ENCODE measurements at places on chromosomes 2 and 18.
A peak's percentile ranks its signal among the peaks of the same experiment; 100 is the strongest.

DNA sequence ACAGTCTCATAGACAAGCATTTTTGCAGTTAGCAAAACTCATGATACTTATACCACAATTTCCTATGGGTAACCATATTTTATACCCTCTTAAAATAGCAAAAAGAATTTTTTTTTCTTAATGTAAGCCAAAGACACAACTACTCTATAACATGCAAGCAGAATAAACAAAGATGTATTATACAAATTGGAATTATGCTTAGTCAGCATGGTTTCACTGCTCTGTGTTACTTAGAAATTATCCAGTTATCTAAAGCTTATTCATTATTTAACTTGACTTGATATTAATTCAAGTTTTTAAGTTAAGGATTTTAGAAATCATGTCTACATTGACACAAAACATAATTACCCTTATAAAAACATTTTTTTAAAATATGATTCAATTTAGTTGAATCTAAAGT, 449.8 kb upstream of the CDH2 start:
- DNase-seq: no peak

GRCh38 chr2:1835581-1836201, 91.4 kb upstream of the PXDN start:
- DNase-seq: no peak

DNA sequence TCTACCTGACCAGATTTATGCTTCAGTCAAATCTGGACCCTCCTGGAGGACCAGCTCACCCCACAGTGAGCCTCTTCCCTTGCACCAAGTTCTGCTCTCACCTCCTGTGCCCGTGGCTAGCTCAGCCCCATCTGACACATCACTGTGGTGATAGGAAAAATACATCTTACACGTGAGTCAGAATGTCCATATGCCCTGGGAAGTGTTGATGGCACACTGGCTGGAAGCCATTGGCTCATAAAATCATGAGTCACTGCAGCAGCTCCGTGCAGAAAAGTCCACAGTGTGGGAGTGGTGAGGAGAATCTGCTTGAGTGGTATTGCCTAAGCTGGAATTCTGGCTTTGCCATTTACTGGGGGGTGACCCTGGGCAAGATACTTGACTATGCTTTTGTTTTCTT, 42.6 kb upstream of the RAPGEF4 start:
- no peak for DNase-seq

DNA sequence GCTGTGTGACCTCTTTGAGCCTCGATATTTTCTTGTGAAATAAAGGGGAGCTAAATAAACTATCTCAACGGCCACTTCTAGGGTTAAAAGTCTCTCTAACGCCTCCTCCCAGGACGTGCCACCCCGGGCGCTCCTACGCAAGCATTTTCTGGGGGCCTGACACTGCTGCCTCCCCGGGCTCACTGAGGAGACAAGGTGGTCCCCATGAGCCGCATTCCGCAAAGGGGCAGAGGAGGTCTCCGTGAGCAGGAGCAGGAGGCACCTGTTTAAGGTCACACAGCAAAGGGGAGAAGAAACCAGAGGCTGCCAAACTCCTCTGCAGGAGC, 913 bp upstream of the WNT10A start:
- no peak for DNase-seq

DNA sequence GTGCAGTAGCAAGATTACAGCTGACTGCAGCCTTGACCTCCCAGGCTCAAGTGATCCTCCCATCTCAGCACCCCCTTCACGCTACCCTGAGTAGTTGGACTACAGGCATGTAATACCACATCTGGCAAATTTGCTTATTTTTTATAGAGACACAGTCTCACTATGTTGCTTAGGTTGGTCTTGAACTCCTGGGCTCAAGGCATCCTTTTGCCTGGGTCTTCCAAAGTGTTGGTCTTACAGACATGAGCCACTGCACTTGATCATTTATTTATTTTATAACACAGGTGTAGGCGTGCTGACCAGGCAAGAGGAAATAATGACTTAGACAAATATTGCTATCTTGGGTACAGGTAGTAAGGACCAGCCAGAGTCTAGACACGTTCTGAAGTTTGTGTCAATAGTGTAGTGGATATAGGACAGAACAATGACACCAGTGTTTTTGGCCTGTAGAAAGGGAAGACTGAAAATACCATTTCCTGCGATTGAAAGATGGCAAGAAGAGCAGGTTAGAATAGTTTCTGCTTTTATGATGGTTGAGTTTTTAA, 71.0 kb upstream of the THUMPD2 start:
- DNase-seq: no peak

DNA sequence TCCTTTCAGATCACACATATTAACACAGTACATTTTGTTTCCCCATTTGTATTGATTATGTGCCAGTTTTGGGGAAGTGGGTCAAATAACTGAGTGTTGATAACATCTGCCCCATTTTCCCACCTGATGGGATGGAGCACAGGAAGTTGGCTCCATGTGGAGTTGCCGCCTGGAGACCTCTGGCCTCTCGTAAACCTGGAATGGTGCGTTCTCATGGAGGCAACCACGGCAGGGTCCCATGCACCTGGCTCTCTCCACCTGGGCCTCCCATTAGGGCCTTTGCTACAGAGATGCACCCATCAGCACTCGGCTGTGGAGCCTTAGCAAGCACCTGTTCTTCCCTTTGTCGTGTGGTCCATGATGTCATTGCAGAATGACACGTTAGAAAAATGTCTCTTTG, 130.6 kb downstream of the MBP start:
- DNase-seq: no peak

DNA sequence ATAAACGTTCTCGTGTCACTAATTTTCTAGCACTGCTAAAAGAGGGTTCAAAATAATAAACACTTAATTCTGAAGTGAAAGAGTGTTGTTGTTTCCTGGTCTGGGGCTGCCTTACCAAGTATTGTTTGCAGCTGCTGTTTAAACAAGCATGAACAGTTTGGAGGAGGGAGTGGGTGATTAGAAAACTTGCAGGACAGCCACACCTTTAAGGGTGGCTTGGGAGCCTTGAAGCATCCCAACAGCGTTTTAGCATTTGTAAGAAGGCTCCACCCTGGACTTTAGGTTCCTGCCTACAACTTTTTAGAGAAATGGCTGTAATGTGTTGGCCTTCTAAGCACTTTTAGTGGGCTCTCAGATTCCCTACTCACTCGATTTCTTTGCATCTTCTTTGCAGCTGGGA, 371.6 kb downstream of the TGIF1 start:
- DNase-seq: no peak

DNA sequence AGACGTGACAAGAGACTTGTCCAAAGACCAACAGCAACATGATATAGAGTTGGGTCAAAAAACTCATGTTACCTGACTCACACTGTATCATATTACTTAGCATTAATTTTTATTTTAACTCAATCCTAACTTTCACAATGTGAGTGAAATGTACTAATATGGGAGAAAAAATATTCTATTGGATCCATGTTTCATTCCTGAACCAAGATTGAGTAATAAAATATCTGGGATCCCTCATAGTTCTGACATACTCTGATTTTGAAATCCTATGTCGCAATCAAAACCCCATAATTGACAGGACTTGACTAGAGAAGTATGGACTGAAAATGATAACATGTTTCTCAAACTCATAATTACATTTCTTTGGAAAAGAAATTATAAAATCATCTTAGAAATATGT, 190.4 kb downstream of the RIT2 start:
- no peak for DNase-seq

DNA sequence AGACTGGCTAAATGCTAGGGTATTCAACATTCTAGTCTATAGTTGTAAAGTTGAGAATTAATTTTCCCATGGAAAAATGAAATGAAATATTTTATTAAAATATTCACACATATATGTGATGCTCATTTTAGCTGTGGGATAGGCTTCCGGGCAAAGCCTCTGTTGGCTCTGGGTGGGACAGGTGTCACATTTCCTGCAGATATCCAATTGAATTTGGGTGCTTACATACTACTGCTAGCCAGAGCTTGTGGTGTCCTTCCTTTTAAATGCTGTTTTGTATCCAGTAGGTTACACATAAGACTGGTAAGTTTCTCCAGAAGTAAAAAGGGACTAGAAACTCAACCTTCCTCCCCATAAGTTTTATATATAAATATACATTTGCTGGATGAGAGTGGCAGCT, 73.8 kb downstream of the RPRM start:
- no peak for DNase-seq

- no peak for DNase-seq
Measured at GRCh38 chr18:31643003-31643402, 41.4 kb downstream of the B4GALT6 start.

GRCh38 chr2:156309167-156309566, 23.4 kb downstream of the NR4A2 start:
- DNase-seq: no peak

- DNase-seq: no peak
Measured at GRCh38 chr2:240722796-240723735, 31.4 kb downstream of the AQP12A start.

DNA sequence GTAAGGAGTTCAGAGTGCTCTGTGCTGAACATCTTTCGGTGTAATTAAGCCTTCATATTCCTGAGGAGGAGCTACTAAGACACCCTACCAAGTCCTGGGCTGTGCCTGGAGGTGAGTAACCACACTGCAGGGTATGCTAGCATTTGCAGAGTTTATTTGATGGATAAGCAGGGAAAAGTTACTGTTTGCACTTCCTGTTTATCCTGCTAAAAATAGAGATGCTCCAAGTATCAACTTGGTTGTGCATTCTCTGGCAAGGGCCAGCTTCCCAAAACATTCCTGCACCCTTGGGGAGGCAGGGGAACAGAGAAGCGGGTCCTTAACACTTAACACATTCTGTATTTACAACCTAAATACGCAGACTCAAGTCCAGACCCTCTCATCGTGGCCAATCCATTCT, 49.8 kb downstream of the PARD6G start:
- DNase-seq: no peak

DNA sequence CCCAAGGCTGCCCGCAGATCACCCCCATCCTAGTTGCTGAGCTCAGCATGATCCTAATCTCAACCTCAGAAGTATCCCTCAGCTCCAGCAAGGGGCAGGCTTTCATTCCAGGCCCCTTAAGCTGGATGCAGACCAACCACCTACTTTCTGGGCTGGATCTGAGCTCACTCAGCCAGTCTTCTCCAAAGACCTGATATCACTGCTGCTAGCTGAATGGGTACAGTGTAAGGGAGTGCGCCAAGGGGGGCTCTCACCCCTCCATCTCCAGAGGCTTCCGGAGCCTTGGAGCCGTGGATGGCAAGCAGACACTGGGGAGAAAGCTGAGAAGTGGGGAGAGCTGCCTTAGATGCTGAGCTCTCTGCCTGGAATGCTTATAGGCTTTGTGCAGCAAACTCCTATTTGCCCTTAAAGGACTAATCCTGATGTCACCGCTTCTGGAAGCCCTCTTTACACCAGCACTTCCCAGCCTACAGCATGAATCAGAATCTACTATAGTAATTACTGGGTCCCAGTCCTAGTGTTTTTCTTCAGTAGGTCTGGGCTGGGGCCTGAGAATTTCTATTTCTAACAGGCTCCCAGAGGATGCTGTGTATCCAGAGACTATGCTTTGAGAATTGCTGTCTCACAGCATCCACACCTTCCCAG, 31.0 kb downstream of the GYPC start:
- DNase-seq: no peak

DNA sequence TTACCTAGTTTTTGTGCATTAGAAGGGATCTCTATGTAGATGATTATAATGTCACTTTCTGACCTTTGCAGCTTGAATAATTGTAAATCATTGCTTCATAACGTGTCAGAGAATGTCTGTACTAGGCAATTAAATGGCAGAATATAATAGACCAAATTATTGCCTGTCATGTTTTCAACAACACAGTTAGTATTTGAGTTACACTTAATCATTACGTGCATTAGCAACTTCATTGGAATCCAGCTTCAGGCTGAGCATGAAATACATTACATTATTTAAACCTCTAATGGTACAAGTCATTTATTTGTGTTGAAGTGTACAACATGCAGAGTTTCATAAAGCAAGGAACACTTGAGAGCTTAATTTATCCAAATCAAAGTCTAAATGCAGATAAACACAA, 48.0 kb downstream of the ZNF407 start:
- DNase-seq: no peak

DNA sequence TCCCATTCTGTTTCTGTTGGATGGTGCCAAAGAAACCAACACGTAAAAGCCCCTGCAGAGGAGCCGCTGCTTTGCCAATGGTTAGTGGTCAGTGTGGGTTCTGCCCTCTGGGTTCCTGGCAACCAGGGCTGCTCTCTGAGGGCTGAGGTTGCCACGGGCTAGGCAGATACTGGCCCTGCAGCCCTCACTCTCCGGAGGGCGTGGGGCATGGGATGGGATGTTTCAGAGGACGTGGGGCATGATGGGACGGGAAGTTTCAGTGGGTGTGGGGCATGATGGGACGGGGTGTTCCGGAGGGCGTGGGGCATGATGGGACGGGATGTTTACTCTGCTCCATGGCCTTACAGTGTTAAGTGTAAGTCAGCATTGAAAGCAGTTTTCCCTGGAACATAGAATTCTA, 34.2 kb downstream of the ADI1 start:
- no peak for DNase-seq

GRCh38 chr2:26237868-26238267, 6.6 kb downstream of the HADHA start:
- no peak for DNase-seq

- peak; percentile 1 for DNase-seq
Measured at GRCh38 chr2:209772290-209772685, 656 bp downstream of the UNC80 start.

- no peak for DNase-seq
Measured at GRCh38 chr2:17626986-17627385, 86.5 kb downstream of the VSNL1 start.

- DNase-seq: no peak
Measured at GRCh38 chr2:59568461-59568860, 985.0 kb downstream of the BCL11A start.

- DNase-seq: no peak
Measured at GRCh38 chr2:213034585-213034984, 116.8 kb downstream of the IKZF2 start.

DNA sequence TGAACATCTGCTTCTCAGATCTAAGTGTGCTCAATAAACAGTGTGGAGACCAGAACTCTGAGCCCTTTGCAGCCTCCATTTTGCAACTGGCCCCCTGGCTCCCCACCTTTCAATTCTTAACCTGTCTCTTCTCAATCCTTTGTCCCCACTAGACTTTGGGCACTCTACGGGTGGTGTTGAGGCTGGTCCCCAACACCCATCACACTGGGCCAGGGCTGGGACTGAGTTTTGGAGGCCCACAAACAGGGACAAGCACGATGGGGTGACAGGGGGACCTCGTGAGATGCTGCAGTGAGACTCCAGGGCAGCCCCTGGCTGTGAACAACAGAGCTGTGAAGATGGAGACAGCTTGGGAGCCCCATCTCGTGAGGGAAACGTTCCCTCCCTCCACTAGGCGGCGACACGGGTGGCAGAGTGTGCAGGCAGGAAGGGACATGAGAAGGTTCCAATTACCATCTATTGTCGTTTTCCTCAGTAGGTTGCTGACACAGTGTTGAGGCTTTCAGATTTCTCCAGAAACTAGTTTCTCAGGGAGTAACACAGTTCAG, 1.2 kb downstream of the ANKMY1 start:
- no peak for DNase-seq

GRCh38 chr18:68667121-68667520, 47.8 kb downstream of the TMX3 start:
- no peak for DNase-seq

GRCh38 chr18:54444319-54444914, 86.7 kb downstream of the C18orf54 start:
- peak; percentile 38 for DNase-seq

- DNase-seq: no peak
Measured at GRCh38 chr2:120939595-120940318, 204.1 kb downstream of the GLI2 start.

- peak; percentile 59 for DNase-seq
Measured at GRCh38 chr2:240915526-240916341, 9.6 kb downstream of the CROCC2 start.

Measured in right kidney (tissue), 9 donors.